ENCODE measurements at places on chromosomes 4 and X.

DNA sequence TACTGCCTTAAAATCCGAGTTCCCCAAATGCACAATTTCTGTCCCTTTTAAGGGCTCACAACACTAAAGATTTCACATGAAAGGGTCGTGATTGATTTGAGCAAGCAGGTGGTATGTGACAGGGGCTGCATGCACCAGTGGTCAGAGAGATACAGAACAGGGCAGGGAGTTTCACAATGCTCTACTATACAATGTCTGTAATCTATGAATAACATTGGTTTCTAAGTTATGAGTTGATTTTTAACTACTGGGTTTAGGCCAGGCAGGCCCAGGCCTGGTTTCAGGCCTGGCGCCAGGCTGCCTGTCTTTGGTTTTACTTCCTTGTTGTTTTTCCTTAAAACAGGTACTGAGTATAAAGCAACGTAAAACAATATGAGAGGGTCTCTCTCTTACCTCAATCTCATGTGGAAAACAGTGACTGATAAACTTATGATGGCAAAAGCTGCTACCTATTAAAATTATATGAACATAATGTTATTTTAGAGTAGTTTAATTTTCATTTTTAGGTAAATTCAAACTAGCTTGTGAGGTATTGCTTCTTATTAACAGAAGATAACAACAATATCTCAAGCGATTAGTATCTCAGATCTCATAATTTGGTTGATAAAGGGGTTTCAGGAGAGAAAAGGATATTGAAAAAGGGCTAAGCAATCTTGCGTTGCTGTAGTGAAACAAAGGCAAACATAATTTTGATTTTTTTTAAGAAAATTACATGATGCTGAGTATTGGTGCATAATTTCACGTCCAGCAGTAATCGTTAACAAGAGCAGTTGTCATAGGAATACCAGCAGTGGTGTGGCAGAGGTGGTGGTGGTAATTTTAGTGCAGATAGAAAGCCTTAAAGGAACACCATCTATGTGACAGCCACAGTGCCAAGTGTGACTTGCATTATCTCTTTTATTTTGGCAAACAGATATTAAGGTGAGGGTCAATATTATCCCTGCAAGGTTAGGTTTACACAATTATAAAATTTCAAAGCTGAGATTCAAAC is 944.4 kb upstream of the GRID2 start:
- no peak for DNase-seq

DNA sequence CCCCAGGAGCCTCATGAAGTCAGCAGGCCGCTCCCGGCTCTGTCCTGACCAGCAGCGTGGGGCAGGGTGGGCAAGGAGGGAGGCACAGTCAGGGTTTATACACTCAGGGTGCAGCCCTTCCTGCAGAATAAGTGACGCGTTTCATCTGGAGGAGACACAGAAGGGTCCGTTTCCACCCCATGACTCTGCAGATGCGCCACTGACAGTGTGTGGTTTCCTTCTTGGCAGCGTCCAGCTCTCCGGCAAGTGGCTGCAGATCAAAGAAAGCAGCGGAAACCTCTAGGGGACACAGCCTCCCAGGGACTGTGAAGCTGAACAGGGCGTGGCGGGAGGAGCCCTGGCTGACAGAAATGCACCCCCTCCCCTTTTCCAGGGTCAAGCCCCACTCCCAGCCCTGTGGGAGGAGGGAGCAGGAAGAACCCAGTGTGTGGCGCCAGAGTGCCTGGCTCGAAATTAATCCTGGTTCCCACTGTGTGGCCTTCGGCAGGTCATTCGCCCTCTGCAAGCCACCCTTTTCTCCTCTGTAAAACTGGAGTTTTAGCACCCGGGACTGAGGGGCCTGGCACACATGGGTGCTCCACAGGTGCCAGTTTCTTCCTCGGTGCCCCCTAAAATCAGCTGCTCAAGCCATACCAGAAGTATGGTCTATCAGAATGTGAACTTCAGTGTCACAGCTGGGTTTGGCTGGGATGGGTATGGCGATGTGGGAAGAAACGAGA is 17.3 kb upstream of the TBC1D14 start:
- DNase-seq = no peak

- DNase-seq = no peak
Observed at GRCh38 chr4:186940476-186940875, 216.8 kb upstream of the FAT1 start.

- DNase-seq = no peak
Observed at GRCh38 chrX:17355976-17356375, 19.0 kb upstream of the NHS start.

GRCh38 chr4:107888237-107888636 is 43.1 kb upstream of the CYP2U1 start:
- no peak for DNase-seq

GRCh38 chr4:6338951-6339817 is 69.5 kb downstream of the WFS1 start:
- no peak for DNase-seq

DNA sequence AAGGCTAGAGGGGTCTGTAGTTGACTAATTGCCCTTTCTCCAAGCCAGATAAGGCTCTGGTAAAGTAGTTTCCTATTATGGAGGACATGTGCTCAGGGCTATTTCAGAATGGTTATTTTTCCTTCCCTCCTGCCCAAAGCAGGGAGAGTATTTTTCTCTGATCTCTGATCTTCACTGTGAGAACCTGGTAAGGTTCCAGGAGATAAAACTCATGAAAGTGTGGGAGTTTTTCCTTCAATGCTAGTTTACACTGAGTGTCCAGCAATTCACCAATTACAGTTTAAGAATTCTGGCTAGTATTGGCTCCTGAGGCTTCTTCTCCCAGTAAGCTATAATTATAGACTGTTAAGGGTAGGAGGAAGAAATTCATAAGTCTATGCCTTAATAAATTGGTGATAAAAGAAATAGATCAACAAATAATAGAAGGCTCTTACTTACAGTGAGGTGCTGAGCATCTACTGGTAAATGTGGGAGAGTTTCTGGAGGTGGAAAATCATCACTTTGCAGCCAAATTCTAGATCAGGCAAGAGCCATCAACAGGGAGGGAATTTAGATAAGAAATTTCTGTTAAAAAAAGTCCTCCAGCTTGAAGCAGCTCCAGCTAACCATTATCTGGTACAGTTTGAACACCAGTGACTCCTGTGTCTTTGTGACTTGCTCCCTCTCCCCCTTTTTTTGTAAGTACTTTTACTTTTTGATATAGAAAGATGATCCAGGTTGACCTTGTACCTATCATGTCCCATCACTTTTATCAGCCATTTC is 30.9 kb downstream of the CASP6 start:
- DNase-seq = no peak

DNA sequence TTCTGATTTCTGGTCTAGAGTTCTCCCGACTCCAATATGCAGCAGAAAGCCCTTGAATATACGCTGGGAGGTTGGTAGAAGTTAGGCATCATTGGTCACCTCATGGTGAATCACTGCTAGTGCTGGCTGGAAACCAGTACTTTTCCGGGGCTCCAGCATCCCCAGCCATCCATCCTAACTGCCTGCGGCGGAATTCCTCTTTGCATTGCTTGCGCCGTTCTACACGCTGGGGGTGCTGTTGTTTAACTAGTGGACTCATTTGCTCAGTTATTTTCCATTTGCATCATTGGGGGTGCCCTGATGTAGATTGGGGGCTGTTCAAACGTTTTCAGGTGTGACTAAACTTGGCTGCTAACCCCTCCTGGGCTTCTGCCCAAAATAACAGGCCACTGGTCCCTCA is 23.3 kb upstream of the GPR50 start:
- DNase-seq = no peak

GRCh38 chrX:31219174-31219573 is 147.3 kb upstream of the FTHL17 start:
- no peak for DNase-seq

GRCh38 chr4:122873146-122873545 is 46.5 kb downstream of the FGF2 start:
- no peak for DNase-seq

GRCh38 chr4:127400276-127400675 is 232.5 kb upstream of the INTU start:
- DNase-seq = no peak

- DNase-seq = no peak
Observed at GRCh38 chr4:15912236-15912635, 26.3 kb downstream of the FGFBP1 start.

GRCh38 chrX:77174680-77175519 is 272.3 kb upstream of the FGF16 start:
- no peak for DNase-seq

- no peak for DNase-seq
Observed at GRCh38 chr4:87007528-87008446, 73.0 kb downstream of the AFF1 start.

All from stimulated activated CD8-positive, alpha-beta memory T cell treated with anti-CD3 and anti-CD28 coated beads, Interleukin-4, amount 100 ng/mL, for 4 hours (primary cell).